ENCODE measurements at places on chromosomes 16 and 17. TPM values are rescaled to one million over a fixed set of nuclear protein-coding genes. Genes with fewer than 3 reads are reported as not detected.

Gene DHRS13
- 19.8 TPM for total RNA-seq

DNA sequence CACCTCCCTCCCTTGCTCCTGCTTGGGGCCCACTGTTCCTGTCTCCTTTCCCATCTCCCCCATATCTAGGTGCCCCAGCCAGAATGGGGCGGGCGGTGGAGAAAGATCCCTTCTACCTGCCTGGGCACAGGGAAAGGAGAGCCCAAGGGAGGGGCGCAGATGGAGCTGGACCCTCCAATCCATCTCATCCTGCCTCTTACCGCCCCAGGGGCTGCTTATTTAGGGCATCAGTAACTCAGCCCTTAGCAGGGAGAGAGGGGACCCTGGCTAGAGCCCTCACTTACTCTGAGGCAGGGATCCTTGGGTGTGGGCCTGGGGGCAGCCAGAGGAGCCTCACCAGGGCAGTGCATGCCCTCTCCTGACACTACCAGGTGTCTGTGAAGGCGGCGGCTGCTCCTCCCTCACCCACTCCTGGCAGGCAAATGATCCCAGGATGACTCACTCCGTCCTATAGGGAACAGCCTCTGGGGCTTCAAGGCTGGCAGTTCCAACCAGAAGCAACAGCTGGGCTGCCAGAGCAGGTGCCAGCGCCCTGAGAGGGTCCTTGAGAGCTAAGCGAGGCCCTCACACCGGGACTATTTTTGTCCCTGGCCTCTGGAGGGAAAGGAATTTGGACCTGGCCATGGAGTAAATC is 16.3 kb upstream of the BCAR1 start:
- DNase-seq, result peak; percentile 86

GRCh38 chr17:9900044-9900594 is 5.0 kb downstream of the RCVRN start:
- DNase-seq, result no peak

GRCh38 chr16:73739049-73739769 is 557.4 kb upstream of the PSMD7 start:
- DNase-seq, result no peak

DNA sequence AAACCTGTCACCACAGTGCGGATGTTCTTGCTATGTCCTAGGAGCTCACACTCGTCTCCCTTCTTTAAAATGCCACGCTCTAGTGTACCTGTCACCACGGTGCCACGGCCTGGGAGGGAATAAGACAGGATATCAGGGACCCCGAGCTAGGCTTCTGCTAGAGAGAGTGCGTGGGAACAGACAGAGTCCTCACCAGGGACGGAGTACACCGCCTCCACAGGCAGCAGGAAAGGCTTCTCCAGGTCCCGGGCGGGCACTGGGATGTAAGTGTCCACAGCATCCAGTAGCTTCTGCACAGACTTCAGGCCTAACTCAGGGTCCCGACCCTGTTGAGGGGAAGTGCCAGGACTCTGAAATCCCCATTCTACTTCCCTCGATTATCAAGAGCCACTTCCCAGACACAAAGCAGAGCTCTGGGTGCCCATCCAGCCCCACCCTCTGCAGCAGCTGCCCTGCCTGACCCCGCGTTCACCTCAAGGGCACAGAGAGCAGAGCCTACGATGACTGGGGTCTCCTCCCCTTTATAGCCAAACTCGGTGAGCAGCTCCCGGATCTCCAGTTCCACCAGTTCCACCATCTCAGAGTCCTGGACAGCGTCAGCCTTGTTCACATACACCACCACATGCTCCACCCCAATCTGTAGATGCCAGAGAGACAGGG is 1.8 kb downstream of the TUFM start:
- no peak for DNase-seq

Gene ZNF205
- total RNA-seq, result 18.3 TPM

DNA sequence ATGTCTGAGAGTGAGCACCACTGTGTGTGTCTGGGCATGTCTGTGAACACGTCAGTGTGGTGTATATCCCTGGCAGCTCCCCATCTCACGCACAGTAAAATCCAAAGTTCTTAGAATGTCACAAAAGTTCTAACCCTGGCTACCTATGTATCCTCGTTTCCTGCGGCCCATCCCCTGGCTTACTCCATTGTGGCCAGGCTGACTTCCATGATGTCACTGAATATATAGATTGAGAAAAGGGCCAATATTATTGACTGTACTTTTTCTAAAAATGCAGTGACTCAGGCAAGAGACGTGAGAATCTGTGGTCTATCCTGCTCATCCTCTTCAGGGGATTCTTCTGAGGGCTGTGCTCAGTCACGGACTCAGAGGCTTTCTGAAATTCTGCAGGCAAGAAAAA is 963 bp upstream of the METTL22 start:
- DNase-seq, result no peak

DNA sequence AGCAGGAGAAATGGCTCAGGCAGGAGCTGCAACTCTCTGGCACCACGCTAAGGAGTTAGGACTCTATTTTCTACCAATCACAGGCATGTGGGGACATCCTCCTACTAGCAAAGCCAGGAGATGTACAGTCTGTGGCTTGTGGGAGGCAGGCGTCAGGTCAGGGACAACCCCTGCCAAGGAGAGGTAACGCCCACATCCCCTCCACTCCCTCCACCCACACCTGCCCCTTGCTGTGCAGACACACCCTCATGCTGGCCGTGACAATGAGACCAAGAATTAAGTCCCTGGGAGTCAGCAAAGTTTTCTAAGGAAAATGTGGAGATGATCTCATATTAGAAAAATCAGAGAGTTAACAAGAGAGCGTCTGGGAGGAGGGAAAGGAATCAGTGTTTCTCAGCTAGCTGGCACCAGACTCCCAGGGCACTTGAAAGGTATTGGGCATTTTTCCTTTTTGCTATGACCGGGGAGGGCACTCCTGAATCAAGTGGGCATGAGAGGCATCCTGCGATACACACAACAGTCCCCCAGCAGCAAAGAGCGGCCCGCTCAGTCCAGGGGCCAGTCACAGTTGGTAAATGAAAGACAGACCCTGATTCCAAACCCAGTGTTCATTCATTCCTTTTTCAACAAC is 87.3 kb upstream of the RPL38 start:
- DNase-seq, result no peak

- no peak for DNase-seq
Measured at GRCh38 chr17:82334204-82334621, 647 bp upstream of the SECTM1 start.

GRCh38 chr17:50883850-50884438 is 17.8 kb upstream of the TOB1 start:
- no peak for DNase-seq

DNA sequence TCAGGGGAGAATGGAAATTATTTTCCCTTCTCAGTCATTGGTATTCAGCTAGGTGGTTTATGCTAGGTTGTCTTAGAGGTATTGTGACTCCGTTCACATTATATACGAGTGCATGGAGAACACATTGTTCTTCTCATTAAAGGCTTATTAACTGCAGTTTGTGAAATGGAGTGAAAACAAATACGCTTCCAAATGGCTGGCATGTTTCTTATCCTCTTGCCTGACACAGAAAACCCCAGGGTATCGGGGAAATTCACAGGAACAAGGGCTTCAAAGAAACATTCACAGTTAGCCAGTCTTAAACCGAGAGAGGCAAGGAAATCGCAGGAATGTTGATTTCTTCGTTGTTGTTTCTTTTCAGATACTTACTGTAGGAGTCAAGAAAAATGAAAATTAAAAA is 1047.9 kb upstream of the RBFOX1 start:
- no peak for DNase-seq

GRCh38 chr17:35906191-35906925 is 24.2 kb downstream of the RDM1 start:
- DNase-seq, result no peak

DNA sequence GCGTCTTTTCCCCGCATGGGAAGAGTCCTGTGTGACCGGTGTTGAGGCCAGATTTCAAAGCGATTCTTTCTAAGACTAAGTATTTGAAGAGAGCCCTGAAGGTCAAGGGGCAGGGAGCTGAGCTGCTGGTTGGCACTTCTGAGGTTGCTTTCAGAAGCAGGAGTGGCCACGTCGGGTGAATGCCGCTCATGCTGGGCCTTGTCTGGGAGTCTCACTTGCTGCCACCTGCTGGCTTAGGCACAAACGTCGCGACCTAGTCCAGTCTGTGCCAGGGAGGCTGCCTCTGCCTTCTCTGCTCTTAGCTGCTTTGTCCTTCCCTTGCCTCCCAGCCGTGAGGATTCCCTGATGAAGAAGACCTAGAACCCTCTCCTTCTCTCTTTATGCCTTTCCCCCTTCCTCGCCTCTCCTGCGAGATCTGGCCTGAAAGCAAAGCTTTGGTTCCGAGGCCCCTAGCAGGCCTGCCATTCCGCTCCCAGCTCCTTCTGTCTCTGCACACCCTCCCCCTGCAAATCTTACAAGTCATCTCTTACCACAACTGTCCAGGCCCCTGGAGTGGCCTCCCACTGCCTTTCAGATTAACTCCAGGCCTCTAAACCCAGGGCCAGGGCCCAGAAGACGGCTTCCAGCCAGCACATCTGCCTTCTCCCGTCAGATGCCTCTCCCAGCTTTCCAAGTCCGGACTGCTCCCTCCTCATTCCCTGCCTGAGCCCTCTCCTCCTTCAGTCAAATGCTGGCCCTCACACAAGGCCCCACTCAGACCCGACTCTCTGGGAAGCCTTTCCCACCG is 11.4 kb downstream of the CTNS start:
- DNase-seq, result no peak

- peak; percentile 82 for DNase-seq
Measured at GRCh38 chr17:67434061-67434525, 57.0 kb downstream of the PITPNC1 start.

Gene RNF166
- total RNA-seq, result 17.5 TPM

Gene KCNH4
- not detected for total RNA-seq

Gene PITPNC1
- 1.7 TPM for total RNA-seq

DNA sequence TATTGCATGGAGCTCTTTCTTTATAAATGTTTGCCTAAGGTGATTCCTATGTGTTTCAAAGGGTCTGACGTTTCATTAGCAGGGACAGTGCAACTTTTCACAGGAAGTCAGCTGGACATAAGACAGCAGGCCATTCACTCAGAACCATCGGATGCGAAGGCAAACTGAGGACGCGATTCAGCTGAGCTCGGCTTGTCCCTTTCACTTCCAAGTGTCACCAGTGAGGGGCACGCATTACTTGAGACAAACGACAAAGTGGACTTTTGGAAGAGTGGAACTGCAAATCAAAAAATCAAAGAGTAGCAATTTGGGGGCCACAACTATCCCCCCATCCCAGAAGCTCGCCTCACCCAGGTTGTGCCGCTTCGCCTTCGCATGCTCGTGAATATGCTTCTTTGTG is 14.6 kb downstream of the USP22 start:
- no peak for DNase-seq

Gene KRT31
- total RNA-seq, result 20.1 TPM

DNA sequence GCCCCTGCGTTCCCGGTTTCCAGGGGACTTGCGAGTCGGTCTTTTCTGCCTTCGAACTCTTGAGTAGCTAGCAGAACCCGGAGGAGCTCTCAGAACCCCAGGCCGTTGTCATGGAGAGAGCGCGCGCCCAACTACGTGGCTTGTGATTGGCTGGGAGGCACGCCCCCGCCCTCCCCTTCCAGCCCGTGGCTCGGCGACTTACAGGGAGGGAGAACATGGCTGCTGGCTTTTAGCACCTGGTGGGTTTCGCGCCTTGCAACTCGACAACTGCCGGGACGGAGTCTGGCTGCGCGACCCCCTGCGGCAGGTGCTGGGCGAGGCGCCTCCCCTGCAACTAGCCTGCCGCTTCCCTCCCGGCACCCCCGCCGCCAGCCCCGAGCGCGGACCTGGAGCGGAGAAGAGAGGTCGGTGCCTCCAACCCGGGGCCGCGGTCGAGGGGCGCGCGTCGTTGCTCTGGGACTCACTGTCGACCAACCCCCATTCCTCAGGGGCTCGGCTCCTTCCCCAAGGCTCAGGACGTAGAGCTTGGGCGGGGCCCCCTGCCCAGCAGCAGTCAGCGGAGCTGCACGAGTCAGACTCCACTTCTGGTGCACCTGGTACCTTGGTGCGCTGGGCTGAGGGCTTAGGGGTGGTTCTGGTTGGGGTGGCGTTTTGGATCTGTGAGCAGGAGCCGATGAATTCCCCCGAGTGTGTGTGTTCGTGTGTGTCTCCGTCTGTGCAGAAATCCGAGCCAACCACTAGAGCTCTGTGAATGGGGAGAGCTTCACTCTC is 9.0 kb upstream of the ZFP90 start:
- DNase-seq, result peak; percentile 98

- no peak for DNase-seq
Measured at GRCh38 chr17:63039899-63040602, 74.0 kb downstream of the TANC2 start.

DNA sequence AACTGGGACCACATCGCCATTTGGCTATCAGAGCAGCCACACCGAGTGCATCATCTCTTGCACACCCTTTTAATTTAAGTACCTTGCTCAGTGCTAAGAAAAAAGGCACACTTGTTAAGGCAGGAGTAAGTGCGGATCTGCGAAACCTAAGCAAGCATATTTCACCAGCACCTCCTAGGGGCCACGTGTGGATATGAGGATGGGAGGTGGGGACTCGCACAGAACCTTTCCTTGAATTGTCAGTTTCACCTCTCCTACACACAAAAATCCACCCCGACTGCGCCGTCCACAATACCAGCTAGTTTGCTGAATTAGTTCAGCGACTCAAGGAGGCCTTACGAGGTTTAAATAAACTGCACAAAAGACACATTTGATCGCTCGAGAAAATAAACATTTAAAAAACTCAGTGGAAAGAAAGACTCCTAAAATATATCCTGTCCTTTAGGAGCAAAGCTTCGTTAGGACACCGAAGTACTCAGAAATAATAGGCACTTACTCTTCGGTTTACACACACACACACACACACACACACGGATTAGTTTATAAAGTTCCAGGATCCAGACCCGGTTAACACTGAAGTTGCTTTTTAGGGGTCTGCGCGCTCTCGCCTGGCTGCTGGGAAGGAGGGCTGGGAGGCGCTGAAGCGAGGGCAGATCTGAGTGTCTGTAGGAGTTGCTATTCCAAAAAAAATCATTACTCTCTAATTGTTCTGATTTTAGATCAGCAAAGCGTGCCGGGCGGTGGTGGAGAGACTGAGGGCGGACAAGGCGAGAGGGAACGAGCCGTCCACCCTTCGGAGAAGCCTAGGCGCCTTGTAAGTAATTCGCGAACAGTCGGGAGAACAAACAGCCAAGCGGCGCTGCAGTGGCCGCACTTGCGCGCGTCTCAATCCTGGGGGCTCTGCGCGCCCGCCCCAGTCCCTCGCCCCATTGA is 1.0 kb upstream of the KCNJ2 start:
- peak; percentile 65 for DNase-seq

All from lower leg skin (tissue), 4 donors.